ENCODE measurements at places on chromosomes 2 and 18. TPM values are rescaled to one million over a fixed set of nuclear protein-coding genes. Genes with fewer than 3 reads are reported as not detected.

APOB gene
- not detected for total RNA-seq

ACADL gene
- not detected for total RNA-seq

ZBTB7C gene
- not detected for total RNA-seq

FEV gene
- total RNA-seq = not detected

TMEM198 gene
- 7.6 TPM for total RNA-seq

UGP2 gene
- total RNA-seq = 90.8 TPM

GRCh38 chr2:205903549-205904129, 182.3 kb downstream of the INO80D start:
- DNase-seq = no peak

- DNase-seq = no peak
Measured at GRCh38 chr2:137813176-137813575, 151.1 kb upstream of the HNMT start.

- DNase-seq = no peak
Measured at GRCh38 chr2:98935111-98935770, 784 bp downstream of the CRACDL start.

DNA sequence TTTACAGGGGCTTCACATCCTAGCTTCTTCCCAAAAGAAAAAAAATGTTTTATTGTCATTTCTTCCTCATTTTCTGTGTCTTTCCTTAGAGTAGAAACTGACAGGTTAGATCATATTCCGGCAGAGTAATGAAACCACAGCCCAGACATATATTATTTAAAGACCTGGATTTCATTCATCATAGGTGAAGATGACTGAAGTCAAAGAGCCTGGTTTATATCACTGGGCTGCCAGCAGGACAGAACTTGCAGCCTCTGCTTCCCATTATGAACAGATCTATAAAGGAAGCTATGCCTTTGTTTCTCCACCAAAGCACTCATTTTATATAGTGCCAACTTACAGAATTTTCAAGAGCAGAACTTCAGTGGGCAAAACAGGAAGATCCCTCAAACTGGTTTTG, 137.9 kb downstream of the METTL4 start:
- no peak for DNase-seq

DNA sequence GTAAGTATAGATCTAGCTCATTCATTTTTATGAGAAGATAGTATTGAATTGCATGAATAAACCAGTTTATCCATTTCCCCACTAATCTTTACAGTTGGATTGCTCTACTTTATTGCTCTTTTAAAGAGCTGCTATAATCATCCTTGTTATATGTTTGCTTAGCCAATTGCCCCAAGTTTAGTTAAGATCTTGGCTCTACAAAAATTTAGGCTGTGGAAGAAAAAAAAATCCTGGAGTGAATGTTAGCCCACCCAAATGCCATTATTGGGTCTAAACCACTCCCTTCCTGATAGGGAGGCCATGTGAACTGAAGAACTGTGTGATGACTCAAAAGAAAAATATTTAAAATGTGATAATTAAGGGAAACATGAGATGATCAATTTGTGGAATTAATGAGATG, 2.9 kb downstream of the ALS2 start:
- DNase-seq = no peak

DNA sequence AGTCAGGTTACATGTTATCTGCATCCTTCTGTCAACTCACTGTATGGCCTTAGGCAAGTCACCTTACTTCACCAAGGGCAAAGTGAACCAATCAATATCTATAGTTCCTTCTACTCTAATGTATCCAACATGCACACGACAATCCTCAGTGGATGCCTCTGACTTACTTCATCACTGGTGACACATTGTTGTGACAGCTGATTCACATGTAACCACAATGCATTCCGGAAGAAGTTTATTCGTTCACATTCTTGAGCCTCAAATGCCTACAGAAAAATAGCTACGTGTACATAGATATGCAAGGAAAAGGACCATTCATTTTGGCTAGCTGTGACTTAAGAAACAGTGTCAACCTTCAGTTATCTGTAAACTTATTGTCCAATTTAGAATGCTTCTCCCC, 26.3 kb upstream of the EPG5 start:
- DNase-seq = no peak

DNA sequence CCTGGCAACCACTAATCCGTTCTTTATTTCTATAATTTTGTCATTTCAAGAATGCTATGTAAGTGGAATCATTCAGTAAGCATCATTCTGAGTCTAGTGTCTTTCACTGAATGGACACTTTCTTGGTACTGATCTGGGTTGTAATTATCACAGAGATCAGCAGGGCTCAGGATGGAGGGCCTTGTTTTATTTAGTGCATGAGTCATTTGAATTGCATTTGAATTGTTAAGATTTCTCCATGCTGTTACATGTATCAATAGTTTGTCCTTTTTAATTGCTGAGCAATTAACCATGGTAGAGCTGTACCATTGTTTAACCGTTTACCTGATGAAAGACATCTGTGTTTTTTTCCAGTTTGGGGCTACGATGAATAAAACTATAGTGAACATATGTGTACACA, 256.4 kb downstream of the THSD7B start:
- DNase-seq = no peak

GRCh38 chr2:144455987-144456386, 63.9 kb downstream of the ZEB2 start:
- DNase-seq = no peak

DNA sequence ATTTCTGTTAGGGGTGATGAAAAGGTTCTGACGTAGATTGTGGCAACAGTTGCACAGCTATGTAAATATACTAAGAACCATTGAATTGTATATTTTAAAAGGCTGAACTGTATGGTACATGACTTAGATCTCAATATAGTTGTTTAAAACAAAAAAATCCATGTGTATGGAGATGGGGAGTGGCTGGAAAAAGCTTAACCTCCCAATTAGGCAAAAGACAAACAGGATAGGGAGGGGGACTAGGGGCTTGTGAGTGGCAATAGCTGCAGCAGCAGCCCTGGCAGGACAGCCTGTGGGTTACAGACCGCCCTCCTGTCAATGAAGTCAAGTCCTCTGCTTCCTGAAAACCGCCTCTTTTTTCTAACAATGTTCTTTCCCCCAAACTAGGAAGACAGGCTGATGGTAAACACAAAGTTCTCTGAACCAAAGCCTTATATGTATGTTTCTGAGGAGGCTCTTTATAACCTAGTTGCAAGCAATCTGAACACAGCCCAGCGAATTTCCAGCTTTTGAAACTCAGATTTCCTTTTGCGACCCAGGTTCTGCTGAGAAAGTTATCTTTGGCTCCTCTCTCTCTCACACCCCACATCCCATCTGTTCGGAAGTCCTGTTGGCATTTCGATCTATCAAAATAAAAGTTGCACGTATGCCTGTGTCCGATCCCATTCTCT, 10.3 kb downstream of the ATP8B1 start:
- DNase-seq = no peak

GRCh38 chr2:238820916-238821315, 27.0 kb upstream of the TWIST2 start:
- DNase-seq = no peak

DNA sequence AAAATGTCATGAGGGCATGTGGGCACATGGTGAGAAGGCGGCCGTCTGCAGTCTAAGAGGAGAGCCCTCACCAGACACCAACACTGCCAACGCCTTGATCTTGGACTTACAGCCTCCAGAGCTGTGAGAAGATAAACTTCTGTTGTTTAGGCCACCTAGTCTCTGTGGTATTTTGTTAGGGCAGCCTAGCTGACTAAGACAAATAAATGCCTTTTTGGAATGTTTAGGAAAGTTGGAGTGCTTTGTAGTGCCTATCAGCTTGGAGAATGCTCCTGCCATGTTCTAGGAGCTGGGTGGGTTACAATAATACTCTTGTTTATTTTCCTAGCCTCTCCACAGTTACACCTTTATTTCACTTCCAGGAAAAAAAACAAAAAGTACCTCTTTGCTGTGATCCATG, 92.0 kb downstream of the SPP2 start:
- DNase-seq = no peak

- DNase-seq = no peak
Measured at GRCh38 chr2:222424276-222424728, at the start of gene SGPP2. Gene SGPP2 (plus strand): TSS chr2:222424543. CDS start chr2:222424603, 60 bp downstream.

- no peak for DNase-seq
Measured at GRCh38 chr2:170771421-170771937, 1.3 kb downstream of the ERICH2 start.

- DNase-seq = no peak
Measured at GRCh38 chr18:40962784-40963183, 992.2 kb upstream of the PIK3C3 start.

DNA sequence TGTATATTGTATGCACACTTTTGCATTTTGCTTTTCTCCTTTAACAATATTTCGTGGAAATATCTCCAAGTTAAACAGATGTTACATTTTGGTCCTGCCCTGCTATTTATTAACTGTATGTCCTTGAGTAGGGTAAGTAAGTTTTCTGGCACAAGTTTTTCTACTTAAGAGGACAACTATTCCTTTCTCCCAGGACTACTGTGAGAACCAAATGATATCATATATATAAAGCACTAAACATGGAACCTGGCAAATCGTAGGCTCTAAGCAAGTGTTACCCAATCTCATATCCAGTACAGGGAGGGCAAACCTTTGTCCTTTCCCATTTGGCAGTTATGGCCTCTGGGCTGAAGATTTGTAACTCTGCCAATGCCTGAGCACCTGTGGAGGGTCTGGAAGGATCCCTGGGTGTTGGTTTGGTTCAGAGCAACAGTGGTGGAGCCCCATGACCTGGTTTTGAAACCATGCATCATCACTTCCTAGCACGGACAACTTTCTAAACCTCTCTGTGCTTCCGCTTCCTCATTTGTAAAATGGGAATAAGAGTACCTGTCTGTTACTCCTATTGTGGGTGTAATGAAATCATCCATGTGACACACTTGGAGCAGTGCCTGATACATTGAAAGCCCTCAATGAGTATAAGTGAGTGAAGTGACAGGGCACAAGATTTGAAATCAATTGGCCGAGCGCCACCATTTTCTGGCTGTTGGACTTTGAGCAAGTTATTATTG, 28.3 kb upstream of the ICOS start:
- DNase-seq = no peak

DNA sequence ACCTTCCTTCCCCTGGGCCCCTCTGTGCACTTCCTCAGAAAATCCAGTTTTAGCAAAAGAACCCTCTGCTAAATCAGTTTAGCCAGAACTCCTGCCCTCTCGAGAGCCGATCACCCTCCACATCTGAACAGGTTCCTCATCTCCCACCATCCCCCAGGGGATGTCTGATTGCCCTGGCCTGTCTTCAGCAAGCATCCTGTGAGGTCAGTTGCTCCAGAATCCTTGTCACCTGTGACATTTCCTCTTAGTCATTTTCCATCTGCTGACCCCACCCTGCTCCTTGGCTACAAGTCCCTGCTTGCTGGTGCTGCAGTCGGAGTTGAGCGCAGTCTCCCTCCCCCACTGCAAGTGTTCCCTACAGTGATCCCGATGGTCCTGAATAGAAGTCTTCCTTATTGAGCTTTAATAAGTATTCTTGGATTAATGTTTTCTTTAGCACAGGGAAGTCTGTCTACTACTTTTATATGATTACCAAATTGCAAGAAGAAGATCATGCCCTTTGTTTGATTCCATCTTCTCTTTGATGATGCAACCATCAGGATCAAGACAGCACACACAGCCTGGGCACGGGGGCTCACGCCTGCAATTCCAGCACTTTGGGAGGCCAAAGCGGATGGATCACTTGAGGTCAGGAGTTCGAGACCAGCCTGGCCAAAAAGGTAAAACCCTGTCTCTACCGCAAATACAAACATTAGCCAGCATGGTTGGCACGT, 30.9 kb upstream of the UBE2F start:
- DNase-seq = no peak

DNA sequence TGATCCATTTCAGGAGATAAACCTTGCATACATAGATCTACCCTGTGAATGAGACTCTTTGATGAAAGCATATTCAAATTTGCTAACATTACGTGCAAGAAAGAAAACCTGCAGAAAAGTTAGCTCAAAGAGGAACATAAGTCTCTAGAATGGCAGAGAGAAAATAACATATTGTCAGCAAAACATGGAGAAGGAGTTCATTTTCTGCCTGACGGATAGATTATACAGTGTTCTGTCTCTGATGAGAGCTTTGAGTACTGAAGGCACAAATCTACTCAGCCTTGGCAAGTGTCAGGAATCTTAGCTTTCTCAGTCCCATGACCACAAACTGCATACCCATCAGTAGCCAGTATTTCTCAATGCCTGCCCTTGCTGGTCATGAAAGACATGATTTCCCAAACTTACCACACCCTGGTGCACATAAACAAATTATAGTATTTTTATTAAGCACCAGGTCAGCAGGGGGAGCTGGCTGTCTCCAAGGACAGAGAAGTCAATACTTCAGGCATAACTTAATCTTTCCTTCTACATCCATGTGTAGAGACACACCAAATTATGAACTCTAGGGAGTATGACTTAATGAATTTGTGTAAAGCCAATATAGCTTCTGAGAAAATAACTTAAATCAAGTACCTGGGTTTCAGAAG, 401.2 kb upstream of the SOX11 start:
- DNase-seq = no peak

DNA sequence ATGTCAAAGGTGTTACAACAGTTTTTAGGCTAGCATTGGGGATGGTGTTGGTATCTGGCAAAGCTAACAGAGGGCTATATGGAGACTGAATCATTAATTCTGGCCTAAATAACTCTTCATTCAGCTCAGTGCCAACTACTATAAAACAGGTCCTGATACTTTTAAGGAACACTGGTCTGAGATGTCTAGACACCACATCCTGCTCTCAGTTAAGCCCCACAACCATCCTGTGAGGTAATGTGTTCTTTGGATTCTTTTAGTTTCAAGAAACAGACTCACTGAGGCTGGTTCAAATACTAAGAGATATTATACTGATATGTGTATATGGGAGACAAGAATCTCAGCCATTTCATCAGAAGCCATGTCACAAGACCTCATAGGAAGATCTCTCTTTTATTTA, 14.2 kb upstream of the HK2 start:
- no peak for DNase-seq

GRCh38 chr2:241064008-241064801, 37.9 kb downstream of the MTERF4 start:
- no peak for DNase-seq

DNA sequence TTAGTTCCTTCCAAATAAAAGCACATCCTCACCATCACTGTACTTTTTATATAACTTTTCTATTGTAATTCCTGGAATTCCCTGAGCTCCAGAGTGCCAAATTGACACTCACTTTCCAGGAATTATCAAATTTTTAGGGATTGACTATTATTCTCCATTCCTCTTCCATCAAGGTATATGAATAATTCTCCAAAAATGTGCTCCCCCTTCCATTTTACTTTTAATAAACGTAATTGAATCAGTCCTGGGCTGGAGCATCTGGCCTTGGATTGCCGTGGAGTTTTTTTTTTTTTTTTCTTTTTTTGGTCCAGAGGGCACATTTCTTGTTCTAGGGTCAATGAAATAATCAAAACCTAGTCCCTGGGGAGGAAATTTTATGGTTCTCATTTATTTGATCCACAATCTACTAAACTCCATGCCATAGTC, 304.3 kb downstream of the CDCA7 start:
- no peak for DNase-seq

GRCh38 chr2:149648282-149649030, 60.9 kb upstream of the MMADHC start:
- DNase-seq = no peak

DNA sequence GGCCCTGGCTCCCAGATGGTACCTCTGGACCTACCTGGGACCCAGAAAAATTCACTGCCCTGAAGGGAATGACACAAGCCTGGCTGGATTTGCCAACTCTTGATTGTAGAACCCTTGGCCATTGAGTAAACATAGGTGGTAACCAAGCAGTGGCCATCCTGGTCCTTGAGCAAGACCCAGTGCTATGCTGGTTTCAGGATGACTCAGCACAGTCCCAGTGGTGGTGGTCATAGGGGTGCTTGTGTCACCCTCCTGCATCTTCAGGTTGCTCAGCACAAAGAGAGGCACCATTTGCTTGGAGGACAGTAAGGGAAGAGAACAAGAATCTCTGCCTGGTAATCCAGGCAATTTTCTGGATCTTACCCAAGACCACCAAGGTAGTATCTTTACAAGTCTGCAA, 52.9 kb downstream of the UPP2 start:
- no peak for DNase-seq

Data from natural killer cell treated with Interleukin-12 subunit alpha and Interleukin-12 subunit beta and Interleukin-15 and Interleukin-18, amount 100 ng/mL, for 72 hours (primary cell).